ENCODE measurements at places on chromosomes 13 and 19.
A peak's percentile ranks its signal among the peaks of the same experiment; 100 is the strongest.

DNA sequence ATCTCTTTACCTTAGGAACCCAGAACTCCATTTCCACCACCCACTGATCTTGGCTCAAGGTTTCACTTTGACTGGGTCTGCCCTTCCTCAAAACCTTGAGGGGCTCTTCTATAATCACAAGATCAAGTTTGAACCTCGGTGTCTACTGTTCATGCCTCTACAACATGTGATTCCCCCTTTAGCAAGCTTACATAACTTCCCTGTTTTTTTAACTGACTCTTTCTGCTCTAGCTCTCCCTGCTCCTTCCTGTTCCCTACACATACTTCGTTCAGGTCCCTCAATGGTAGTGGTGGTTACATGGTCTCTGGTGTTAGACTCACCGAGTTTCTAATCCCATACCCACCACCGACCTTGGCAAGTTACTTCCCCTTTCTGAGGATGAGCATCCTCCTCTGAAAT, 26.7 kb downstream of the CEACAM8 start:
- peak; percentile 53 for DNase-seq

DNA sequence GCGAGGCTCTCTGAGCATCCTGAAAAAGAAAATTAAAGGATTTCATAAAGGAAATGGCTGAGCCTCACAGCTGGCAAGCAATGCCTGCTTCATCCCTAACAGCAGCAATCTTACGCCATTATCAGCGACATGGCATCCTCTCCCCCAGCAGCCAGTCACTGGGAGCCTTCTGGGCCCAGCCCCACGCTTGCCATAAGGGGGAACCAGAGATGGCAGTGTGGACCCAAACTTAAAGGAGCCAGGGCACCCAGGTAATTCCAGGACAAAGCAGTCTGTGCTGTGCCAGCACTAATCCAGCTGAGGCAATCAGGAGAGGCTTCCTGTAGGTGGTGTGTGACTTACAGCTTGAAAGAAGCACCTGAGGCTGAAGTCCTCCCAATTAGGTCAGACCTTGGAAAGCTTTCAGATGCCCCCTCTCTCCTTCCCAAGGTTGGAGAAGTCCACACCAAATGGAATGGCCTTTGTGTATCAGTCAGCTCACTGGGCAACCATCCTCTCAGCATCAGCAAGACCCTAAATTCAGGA, 10.3 kb downstream of the VSTM2B start:
- no peak for DNase-seq

GRCh38 chr13:74730556-74731331, 596.5 kb upstream of the KLF12 start:
- DNase-seq, result no peak

DNA sequence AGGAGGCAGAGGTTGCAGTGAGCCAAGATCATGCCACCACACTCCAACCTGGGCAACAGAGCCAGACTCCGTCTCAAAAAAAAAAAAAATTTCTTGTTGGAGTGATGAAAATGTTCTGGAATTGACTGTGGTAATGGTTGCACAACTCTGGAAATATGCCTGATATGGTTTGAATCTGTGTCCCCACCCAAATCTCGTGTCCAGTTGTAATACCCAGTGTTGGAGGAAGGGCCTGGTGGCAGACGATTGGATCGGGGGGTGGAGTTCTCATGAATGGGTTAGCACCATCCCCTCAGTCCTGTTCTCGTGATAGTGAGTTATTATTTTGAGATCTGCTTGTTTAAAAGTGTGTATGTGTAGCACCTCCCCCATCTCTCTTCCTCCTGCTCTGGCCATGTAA, 41.1 kb upstream of the MAP3K10 start:
- DNase-seq, result peak; percentile 42

DNA sequence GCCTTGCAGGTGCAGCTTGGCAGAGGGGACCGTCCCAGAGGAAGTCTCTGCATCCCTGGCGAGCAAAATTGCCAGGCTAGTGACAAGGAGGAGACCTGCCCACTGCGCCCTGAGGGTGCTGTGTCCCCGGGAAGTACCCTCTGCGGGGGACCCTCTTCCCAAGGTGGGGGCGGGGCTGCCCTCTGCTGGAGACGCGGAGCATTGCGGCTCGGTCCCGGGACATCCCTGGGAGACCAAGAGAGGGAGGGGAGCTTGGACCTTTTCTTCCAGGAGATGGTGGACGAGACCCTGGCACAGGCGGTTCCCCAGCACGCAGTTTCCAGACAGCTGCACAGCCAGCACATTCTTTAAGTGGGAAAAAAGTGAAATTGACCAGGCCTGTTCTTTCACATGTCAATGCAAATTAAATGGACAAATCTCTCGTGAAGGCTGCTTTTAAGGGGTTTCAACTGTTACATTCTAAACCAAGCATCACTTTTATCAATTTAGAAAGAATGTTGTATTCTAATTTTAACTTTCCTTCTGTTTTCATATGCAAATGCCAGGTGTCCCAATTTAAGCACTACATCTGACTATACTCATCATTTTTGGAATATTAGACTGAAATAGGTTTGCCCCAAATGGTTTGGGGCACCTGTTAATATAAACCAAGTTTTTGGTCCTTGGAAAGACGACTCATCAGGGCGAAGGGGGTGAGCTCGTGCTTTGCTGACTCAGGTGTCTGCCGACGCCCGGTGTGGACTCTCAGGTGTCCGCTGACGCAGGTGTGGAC, 60.7 kb downstream of the MCF2L start:
- peak; percentile 62 for DNase-seq

DNA sequence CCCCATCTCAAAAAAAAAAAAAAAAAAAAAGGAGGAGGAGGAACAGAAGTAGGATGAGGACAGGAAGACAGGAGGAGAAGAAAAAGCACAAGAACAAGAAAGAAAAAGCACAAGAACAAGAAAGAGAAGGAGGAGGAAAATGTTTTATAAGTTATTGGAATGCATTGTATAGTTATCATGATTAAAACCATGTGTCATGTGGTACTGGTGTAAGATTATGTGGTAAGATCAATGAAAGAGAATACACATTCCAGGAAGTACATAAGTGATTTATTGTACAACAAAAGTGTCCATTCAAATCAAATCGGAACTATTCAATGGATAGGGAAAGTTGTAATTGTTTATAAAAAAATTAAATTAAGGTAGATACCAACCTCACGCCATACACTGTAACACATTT, 167.7 kb downstream of the MZT1 start:
- DNase-seq, result no peak

- no peak for DNase-seq
Observed at GRCh38 chr13:63896321-63896720, 2480.7 kb upstream of the PCDH20 start.

DNA sequence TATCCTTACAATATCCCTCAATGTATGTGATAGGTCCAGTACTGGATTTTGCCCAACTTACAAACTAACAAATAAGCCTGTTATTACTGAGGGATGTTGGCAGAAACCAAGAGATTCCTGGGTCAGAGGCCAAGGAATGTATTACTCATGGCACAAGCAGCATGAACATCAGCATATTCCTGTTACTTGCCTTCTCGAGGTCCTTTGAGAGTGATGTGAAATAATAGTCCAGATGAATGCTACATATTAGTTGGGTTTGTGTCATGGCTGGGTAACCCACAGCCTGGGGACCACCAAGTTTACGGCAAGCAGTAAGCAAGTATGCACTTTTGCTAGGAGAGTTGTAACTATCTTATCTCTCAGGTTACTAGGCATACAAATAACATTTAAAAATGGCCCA, 384.5 kb upstream of the GPC6 start:
- no peak for DNase-seq

- DNase-seq, result no peak
Observed at GRCh38 chr13:75485286-75486062, 3.5 kb upstream of the TBC1D4 start.

DNA sequence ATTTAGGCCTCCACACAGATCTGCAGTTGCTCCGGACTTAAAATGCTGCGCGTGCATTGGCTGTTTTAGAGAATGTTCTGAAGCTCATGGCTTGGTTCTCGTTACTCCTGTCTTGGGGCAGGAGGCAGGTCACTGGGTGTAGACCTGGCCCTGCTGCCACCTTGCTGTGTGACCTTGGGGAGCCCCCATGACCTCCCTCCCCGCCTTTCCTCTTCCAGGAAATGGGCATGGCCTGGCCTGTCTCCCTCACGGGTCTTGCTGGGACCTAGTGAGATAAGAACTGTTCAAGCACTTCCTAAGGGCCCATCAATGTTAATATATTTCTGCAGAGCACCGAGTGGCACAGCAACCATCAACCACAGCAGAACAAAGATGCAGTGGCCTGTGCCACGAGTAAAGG, 49.4 kb downstream of the KLF2 start:
- no peak for DNase-seq

DNA sequence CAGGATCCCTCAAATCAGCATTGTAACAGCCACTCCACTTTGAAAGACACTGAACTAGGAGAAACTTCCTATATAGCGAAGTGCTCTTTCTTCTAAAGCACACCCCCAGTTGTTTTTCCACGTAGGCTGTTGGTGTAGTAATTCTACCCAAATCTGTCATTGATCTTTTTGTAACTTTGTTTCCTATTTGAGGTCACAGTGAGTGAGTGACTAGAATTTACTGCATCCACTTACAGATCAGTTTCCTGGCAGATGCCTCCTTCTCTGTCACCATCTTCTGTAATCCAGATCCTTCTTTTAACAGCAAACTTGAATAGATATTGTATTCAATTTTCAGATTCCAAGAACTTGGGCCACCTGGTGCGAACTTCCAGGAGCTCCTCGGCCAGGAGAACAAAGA, 15.3 kb downstream of the ZAR1L start:
- no peak for DNase-seq

- no peak for DNase-seq
Observed at GRCh38 chr19:17988161-17988560, 19.8 kb upstream of the ARRDC2 start.

GRCh38 chr19:41334793-41335192, 18.9 kb downstream of the TGFB1 start:
- peak; percentile 84 for DNase-seq

DNA sequence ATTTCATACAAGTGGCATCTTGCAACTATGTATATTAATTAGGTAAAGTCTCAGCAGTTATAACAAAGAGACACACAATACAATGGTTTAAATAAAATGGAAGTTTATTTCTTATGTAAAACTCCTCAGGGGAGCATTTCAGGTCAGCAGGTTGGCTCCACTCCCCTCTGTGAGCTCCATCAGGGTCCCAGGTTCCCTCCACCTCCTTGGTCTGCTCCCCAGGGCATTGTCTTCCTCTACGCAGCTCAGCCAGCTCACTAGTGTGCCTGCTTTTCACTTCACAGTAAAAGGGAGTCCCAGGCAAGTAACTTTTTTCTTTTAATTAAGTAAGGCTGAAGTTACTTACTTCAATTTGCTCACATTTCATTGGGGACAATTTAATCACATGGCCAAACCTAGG, 135.3 kb upstream of the FNDC3A start:
- no peak for DNase-seq

DNA sequence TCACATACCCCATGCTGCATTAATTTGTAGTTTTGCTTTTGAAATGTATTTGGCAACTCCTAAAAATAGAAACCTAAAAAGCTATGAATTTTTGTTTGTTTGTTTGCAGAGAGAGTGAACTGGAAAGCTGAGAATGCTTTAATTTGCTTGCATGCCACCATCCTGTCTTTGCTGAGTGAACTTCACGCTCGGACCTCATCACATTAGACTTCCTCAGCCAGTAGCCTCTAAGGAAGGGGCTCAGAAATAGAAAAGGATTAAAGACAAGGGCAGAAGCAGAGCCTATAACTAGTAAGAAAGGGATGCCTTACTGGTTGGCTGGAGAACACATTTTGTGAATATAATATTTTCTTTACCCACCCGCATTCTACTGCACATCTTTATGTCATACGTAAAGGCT, 275.1 kb downstream of the DCLK1 start:
- DNase-seq, result no peak

DNA sequence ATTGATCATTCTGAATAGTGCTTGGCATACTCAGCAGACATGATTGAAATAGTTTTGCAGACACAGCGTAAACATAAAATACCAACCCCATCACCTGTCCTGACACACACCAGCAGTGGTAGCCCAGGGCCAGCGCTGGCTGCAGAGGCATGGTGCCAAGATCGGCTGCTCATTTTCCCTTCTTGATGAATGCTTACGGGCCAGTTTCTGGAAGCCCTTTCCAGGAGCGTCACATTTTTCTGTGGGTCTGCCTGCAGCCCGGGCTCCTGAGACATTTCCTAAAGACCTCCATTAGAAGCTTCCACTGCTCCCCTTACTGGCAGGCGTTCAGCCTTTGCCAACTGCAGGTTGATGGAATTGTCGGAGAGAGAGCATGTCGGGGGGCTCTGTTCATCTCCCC, 48.6 kb downstream of the CHST8 start:
- DNase-seq, result no peak

DNA sequence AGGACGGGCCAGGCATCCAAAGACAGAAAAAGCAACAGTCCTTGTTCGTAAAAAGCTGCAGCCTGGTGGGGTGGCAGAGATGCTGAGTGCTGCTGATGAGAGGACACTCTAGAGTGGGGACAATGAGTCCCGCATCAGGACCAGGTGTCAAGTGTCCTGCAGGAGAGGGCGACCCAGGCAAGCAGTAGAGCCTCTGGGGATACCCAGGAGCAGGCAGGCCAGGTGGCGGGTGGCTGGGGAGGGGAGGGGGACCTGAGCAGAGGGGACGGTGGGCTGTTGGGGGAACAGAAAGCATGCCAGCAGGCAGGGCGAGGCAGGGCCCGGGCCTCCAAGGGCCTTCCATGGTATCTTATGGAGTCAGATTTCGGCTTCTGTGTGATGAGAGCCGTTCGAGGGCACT, 35.8 kb downstream of the GGACT start:
- no peak for DNase-seq

- DNase-seq, result no peak
Observed at GRCh38 chr19:2747349-2747748, 7.5 kb upstream of the SLC39A3 start.

GRCh38 chr19:3450796-3451411, 29.4 kb downstream of the SMIM24 start:
- DNase-seq, result peak; percentile 94

- peak; percentile 38 for DNase-seq
Observed at GRCh38 chr13:43054803-43055802, 31.7 kb downstream of the DNAJC15 start.

DNA sequence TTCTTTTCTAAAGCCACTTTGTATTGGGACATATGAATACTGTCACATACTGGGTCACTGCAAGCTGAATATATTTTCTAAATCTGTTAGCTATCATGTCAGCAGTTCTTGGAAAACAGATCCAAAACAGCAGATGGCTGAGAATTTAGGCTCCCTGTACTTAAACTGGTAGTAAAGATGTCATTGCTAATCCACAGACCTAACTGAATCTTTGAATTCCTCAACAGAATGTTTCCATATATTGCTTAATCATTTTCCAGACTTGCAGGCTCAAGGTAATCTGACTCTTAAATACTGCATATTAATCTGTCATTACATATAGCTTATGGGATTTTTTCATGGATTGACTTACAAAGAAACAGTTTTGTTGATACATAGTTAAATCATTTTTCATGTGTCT, 639.0 kb upstream of the KLHL1 start:
- no peak for DNase-seq

Data from suppressor macrophage treated with lipopolysaccharide for 1 hour (primary cell).